ENCODE measurements at places on chromosomes 12 and 14.

GRCh38 chr12:19910681-19911080 lies 457.7 kb upstream of the PDE3A start:
- DNase-seq, result no peak

GRCh38 chr12:28355161-28355560 lies 164.9 kb downstream of the CCDC91 start:
- no peak for DNase-seq

GRCh38 chr12:55008944-55009585 lies 10.7 kb upstream of the NEUROD4 start:
- DNase-seq, result no peak

DNA sequence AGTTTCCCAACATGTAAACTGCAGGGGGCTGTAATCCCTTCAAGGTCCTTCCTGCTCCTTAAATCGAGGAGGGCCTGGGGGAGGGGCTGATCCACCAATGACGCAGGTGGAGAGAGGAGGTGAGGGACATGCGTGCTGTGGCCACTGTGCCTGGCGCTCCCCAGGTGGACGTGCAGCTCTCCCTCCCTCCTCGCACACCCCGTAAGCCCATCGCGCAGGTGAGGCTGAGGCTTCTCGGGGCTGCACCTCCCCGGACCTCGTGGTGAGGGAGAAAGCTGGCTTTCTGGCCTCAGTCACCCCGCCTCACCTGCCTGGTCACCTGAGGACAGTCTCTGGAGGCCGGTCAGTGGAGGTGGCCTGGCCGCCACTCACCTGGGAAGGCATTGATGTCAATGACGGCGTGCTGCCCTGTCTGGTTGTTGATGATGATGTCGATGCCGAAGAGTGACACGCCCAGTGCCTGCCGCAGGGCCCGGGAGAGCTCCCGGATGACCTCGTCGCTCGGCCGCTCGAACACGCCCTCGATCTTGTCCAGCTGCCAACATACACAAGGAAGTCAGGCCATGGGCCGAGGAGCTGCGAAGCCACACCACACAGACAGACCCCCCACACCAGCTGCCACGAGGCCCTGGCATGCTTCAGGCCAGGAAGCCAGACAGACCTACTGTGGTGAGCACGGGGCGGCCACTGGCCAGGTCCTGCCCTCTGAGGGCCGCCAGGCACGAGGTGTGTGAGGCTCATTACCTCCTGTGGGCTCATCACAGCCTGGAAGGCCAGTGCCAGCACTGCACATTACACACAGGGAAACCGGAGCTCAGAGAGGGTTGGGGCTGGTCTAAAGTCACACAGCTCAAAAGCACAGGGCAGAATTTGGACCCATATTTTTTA lies 23.3 kb downstream of the CHGA start:
- DNase-seq, result no peak

GRCh38 chr12:55043542-55043941 lies 23.8 kb downstream of the NEUROD4 start:
- DNase-seq, result no peak

All from esophagus muscularis mucosa (tissue), 4 donors.